ENCODE measurements at places on chromosomes 6 and 20. TPM values are rescaled to one million over a fixed set of nuclear protein-coding genes. Genes with fewer than 3 reads are reported as not detected.

C6orf58 gene
- not detected for total RNA-seq

DNA sequence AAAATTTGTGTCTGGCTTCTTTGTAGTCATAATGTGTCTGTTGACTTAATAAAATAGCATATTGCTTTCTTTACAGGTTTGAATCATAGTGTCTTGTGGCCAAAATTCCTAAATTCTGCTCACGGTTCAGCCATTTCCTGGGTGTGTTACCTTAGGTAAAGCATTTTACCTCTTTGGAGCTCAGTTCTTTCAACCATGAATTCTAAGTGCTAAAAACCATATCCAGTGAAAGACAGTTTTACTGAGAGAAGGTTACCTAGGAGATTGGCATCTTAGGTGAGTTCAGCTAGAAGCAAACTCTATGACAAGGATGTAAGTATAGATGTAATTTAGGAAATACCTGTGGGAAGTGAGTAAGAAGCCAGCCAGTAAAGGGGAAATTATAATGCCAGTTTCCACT, 20.7 kb downstream of the CRYBG1 start:
- no peak for DNase-seq

GRCh38 chr6:149045404-149045803, 272.1 kb upstream of the TAB2 start:
- no peak for DNase-seq

DNA sequence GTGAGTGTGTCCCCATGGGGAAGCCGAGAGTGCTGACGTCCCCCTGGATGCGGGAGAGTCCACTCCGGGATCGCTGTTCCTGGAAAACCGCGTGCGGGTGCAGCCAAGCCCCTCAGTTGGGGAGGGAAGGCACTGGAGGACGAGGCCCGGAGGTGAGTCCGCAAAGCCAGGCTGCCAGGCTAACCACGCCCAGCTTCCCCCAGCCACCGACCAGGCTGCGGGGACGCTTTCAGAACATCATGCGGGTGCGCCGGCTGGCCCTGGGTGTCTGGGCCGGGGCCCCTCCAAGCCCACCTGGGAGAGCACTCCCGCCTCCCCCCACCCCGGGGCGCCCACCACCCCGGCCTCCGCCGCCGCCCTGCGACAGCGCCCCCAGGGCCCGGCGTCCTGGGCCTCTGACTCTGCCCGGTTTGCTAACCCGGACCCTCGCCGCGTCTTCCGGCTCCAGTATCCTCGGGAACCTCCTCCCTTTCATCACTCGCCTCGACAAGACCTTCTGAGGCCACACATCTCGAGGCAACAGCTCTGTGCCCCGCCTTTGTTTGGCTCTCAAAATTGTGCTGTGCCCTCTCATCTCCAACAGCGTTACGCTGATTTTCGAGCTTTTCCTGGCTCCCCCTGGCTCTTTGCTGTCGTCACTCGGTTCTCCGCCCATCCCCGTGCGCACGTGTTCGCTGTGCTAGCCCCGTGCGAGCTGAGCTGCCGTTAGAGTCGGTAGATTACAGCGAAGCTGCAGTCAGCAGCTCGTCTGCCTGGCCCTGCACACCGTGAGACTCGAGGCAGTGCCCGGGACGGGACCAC, 47.1 kb upstream of the ENTPD6 start:
- peak; percentile 40 for DNase-seq

SRMS gene
- not detected for total RNA-seq

OLIG3 gene
- not detected for total RNA-seq

DNA sequence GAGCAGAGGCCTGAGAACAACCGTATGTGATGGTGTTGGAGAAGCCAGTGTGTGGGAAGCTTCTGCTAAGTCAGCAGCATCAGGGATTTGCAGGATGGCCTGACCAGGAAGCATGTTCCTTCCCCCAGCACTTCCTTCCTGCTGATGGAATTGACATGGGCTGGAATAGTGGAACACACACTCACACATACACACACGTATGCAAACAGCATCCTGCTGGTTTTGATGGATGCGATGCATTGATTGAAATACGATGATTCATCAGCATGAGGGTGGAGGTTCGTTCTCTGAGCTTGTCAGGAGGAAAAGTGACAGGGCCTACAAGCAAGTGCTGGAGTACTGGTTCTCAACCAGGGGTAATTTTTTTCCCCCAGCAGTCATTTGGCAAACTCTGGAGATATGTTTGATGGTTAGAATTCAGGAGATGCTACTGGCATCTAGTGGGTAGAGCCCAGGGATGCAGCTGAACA, 229.1 kb downstream of the NFATC2 start:
- DNase-seq, result no peak
